Stimulated activated CD8-positive, alpha-beta memory T cell treated with anti-CD3 and anti-CD28 coated beads, Interleukin-2, amount 100 ng/mL, for 1 hour (primary cell): ENCODE measurements at places on chromosomes 1 and 21.

- DNase-seq, result no peak
These were observed 110.1 kb downstream of the NTPCR start for GRCh38 chr1:233060461-233060994.

GRCh38 chr21:42069843-42070242, 1.3 kb upstream of the UMODL1 start:
- DNase-seq, result no peak

DNA sequence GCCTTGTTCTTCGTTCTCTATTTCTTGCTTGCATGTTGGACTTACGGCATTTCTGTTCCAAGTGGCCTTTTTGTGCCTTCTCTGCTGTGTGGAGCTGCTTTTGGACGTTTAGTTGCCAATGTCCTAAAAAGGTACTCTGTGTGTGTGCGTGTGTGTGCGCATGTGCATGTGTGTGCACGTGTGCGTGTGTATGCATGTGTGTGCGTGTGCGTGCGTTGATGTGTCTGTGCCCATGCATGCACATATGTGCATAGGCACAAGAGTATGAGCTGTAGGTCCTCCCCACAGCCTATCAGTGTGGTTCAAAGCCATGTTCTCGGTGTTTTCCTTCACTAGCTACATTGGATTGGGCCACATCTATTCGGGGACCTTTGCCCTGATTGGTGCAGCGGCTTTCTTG, 13.7 kb downstream of the NPPA start:
- no peak for DNase-seq

DNA sequence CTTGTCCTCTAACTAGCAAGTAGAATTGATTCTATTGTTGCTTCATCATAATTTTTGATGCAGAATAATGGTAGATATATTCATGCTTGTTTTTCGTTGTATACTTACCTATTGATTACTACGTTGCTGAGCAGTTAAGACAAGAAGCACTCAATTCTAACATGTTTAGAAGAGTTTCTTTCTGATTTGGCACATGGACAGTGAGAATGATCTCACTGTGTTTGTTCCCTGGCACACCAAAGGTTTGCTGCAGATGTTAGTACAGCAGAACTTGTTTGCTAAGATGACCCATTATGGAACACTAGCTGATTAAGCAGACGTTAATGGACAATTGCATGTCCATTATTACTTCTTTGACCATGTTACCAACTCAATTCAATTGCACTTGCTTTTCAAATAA, 184.7 kb upstream of the SGIP1 start:
- no peak for DNase-seq

DNA sequence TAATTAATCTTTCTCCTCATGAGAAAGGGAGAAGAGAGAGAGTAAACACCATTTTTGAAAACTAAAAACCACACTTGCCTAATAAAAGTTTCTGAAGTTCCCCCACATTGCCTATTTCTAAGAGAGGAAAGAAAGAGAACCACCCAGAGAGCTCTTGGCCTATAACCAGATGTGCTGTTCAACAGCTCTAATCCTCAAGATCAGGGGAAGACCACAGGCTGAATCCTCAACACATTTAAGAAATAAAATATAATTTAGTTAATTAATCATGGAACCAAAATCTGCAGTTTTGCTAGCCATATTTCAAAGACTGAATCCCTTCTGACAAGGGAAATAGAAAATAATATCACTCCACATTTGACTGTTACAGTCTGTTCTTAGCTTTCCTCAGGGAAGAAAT, 11.9 kb downstream of the PRRX1 start:
- DNase-seq, result no peak

DNA sequence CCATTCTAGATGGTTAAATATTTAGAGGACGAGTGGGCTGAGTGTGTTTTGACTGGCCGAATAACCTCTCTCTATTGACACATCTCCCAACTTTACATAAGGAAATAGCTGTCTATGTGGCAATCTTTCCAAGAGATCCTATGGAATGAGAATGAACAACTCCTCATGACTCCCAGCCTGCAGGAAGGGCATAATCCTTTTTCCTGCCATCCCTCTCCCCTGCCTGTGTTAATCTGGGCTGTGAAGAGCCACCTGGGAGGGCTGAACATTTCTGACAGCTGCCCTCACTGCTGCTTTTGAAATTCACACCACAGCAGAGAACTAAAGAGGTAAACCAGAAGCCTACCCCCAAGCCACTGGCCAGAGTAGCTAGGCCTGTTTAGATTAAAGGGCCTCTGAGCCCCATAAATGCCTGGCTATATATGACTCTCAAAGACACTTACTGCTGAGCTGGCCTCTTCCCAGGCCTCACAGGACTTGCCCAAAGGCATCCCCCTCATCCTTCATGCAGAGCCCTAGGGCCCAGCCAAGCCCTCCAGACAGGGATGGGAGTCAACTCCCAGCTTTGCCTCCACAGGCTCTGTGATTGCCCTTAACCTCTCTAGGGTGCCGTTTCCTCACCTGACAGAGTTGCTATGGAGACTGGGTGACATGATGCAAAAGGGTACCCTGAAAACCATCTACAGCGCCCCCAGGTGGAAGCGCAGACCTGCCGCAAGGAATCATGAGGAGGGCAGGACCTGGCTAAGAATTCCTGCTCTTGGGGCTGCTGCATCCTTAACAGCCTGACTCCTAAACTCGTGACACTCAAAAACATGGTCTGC, 42.0 kb upstream of the LDLRAP1 start:
- DNase-seq, result no peak

DNA sequence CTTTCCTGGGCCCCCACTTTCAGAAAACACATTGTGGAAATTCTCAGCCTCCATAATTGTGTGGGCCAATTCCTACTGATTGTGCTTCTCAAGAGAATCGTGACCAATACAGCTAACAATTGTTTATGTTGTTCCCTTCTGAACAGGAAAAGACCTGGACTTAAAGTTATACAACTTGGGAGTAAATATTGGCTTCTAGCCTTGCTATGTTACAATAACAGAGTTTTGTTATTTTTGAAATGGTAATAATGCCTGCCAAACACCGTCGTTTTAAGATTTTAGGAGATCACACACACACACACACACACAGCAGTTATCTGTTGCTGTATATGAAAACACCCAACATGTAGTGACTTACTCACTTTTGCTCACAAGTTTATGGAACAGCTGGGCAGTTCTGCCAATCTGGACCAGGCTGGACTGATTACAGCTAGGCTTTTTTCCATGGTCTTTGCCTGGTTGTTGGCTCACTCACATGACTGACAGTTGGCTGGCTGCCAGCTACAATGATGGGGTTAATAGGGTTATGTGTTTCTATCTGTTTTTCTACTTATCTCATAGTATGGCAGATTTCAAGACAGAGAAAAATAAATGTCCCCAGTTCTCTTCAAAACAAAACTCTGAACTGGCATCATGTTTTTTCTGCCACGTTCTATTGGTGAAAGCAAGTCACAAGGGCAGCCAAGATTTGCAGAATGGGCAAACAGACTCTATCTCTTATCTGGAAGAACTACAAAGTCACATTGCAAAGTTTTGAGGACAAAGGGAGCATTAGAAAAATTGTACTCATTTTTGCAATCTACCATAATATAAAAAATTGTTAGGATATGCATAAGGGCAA, 447.5 kb downstream of the NEGR1 start:
- no peak for DNase-seq

DNA sequence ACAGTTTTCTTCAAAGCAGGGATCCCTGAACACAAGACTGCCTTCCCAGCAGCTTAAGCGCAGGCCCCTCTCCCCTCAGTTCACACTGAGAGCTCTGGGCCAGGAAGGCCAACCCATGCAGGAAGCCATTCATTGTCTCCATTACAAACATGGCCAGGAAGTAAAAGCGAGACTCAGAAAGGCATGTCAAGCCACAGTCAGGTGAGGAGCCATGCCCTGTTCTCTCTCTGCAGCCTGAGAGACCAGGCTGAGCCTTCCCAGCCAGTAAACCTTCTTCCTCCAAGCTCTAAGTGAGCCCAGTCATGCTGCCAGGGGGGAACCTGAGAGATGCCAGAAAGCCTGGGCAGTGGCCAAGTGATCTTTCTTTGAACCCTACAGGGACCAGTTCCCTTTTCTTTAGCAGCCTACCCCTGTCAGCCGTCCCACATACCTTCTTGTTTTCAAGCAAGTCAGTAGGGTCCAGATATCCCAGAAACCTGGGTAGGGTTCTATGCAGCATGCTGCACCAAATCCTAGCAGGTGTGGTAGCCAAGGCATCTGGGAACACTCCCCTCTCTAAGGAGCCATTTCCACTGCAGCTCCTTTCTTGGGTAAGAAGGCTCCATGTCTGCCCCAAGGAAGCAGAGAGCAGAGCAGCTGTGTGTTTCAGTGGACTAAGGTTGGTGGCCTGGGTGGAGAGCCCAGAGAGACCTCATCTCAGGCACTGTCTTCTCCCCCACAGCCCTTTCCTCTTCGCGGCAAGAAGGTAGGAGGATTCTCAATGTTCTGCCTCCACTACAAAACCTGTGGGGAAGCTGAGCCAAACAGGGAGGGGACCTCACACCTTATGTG, 977 bp downstream of the TRAF3IP3 start:
- DNase-seq, result no peak

- DNase-seq, result no peak
These were observed 92.0 kb downstream of the VWA5B1 start for GRCh38 chr1:20382711-20383110.

DNA sequence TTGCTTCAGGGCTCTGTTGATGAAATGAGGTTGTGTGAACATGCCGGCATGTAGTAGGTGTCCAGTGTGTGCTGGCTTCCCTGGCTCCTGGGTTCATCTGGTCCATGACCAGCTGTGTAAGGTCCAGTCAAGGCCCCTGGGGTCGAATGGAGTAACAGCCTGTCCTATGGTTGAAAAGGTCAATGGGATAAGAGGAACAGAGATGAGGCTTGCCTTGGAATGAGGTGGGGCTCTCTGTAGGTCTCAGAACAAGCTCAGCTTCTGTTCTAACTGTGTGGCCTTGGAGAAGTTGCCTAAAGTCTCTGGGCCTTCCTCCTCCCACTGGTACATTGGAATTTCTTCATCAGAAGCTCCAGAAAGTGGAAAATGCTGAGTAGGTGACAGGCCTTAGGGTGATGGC, 26.6 kb downstream of the RPS6KA1 start:
- no peak for DNase-seq

DNA sequence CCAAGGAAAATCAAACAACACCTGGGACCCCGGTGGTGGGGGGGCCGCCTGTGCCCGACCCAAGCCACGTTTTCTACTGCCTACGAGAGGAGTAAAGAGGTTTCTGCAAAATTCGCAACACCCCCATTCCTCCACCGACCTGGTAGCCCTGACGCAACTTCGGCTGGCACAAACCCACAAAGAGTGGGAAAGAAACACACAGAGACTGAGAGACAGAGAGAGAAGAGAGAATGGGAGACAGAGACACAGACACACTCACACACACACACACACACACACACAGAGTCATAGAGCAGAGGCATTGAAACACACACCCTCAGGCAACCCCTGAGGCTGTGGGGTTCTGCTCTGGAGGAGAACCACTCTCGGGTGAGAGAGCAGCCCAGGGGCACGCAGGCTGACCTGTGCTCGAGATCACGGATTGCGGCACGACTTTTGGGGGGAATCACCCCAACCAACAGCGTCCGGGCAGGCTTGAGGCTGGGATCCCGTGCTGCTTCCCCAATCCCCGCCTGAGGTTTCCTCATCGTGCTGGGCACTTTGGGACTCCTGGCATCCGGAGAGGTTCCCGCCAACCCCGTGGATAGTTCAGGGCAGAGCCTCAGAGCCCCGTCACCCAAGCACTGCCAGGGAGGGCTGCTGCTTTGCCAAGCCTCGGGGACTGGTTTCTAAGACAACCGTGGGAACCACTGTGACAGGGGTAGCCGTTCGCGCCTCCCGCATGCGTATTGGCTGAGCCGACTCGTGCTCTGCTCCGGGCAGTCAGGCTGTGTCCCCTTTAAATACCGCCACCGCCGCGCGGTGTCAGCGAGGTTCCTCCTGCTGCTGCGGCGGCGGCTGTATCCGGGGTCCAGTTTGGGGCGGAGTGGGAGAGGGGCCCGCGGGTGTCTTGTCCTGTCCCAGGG, 682.4 kb upstream of the TPTE start:
- no peak for DNase-seq

GRCh38 chr1:200037904-200038303, 10.4 kb downstream of the NR5A2 start:
- DNase-seq, result no peak
